Choroid plexus epithelial cell (primary cell): ENCODE measurements at places on chromosomes 1 and 21.
A peak's percentile ranks its signal among the peaks of the same experiment; 100 is the strongest.

DNA sequence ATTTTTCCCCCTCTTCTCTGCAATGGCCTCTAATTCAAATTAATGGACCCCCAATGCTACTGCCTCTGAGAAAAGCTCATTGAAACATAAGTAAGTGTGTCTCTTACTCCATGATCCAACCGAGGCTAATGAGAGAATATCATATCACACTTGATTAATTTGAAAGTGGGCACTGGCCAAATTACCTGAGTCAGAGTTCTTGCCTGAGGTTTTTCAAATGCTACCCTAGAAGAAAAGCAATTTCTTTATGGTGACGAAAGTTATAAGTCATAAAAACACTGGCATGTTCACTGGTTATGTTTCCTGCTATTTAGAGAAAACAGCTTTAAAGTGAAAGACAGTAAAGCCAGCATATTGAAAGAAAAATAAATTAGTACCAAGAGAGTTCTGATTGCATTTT is 368.8 kb upstream of the TMPRSS15 start:
- DNase-seq, result peak; percentile 1

GRCh38 chr1:40478276-40478675 is 1.2 kb downstream of the ZFP69 start:
- DNase-seq, result no peak

GRCh38 chr1:14568716-14569355 is 29.6 kb upstream of the KAZN start:
- DNase-seq, result no peak

DNA sequence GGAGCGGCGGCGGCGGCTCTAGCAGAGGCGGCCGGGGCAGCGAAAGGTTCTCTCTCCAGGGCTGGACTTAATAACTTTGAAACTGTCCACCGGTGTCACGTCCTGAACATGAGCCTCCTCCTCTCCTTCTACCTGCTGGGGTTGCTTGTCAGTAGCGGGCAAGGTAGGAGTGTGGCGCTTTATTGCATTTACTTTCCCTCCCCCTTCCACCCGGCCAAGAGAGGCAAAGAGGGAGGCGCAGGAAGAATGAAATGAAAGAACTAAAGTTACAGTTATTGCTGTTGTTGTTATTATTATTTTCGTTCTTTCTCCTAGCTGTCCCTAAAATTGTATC is 214 bp downstream of the NCAM2 start:
- DNase-seq, result no peak

DNA sequence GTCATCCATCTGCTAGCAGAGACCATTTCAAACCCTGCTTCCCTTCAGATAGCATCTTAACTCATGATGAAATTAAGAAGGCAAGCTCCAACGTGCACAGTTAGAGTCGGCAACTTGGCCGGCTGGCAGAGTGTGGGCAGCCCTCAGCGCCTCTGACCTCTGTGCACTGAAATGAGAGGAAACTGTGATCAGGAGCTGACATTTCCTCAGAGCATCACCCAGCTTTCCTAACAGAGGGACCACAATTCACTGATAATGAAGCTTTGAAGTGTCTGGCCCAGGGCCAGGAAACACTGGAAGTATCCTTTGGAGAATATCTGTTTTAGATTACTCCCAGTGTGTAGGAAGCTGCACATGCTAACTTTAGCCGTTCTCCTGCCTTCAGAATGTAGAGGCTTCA is 145.0 kb upstream of the ZC3H11B start:
- DNase-seq, result peak; percentile 56

DNA sequence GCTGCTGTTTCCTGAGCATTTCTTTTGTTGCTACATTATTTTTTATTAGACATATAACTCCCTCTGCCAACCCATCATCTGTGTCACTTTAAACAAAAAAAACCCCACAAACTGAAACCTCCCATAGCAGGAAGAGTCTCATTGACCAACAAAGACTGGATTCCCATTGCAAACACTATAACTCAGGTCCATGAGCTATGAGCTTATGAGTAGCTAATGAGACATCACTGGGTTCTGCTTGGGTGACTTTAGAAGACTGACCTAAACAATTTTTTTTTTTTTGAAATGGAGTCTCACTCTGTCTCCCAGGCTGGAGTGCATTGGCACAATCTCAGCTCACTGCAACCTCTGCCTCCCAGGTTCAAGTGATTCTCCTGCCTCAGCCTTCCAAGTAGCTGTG is 212.8 kb downstream of the LTN1 start:
- no peak for DNase-seq

DNA sequence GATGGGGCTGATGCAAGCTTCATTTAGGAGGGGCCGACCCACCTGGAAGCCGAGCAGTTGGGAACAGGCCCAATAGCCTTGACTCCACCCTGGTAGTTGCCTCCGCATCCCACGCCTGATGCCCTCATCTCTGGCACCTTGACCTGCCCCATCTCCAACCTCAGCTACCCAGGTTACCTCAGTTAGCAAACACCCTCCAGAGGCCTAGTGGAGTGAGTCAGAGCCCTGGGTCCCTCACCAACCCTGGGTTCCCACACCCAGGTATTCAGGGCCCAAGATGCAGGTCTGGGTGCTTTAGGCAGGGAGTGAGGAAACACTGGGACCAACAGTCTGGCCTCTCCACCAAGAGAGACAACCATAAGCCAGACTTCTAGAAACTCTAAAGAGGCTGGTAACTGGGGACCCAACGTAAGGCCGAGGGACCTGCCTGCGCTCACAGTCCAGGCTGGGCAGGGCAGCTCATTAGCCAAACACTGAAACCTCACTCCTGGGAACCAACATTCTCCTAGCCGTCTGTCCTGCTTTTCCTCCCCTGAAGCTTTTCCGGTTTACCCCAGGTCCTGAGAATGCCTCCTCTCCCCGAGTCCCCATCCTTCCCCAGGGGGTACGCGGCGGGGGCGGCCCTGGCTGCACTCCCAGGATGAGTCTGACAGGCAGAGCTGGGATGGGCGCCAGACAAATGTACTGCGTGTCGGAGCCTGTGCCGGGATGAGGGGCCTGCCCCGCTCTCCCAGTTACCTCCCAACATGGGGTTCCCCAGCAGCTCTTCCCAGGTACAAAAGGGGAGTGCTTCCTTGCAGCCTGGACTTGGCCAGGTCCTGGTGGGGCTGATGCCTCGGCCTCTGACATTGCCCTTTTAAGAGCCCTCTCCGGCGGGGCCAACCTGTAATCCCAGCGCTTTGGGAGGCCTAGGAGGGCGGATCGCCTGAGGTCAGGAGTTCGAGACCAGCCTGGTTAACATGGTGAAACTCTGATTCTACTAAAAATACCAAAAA is 8.9 kb upstream of the CELSR2 start:
- peak; percentile 79 for DNase-seq

- DNase-seq, result peak; percentile 70
These were observed 18.0 kb downstream of the BMP8A start for GRCh38 chr1:39509360-39510009.

- no peak for DNase-seq
These were observed 315.4 kb downstream of the DSCAM start for GRCh38 chr21:40531431-40532110.

DNA sequence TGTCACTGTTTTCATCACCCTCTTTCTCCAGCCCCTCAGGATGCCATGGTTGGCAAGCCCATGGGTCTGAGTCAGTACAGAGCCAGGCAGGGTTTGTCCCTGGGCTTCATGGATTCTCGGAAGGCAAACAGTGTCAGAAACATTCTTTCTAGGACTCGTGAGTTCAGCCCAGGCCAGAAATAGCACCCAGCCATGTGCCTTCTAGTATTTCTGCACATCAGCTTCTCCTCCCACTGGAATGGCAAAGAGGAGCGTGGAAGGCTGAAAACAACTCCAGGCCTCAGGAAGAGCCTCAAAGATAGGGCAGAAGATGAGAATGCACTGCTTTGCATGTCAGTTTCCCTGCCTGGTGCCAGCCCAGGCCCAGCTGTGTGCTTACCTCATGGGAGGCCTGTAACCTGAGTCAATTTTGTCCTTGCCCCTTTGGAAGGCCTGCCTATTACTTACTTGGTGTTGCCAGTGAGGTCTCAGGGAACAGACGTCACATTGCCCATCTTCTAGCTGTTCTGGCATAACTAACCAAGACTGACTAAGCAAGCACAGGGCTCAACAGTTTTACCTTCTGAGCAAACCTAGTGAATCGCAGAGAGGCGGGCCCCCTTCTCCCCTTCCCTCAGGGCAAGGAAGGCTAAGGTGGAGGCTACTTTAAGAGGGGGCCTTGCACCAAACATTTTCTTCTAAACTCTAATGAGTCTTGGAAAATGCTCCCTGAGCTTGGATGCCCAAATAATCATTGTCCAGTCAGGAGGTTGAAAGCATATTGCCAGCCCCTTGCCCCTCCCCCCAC is 42.4 kb downstream of the GLUL start:
- no peak for DNase-seq

DNA sequence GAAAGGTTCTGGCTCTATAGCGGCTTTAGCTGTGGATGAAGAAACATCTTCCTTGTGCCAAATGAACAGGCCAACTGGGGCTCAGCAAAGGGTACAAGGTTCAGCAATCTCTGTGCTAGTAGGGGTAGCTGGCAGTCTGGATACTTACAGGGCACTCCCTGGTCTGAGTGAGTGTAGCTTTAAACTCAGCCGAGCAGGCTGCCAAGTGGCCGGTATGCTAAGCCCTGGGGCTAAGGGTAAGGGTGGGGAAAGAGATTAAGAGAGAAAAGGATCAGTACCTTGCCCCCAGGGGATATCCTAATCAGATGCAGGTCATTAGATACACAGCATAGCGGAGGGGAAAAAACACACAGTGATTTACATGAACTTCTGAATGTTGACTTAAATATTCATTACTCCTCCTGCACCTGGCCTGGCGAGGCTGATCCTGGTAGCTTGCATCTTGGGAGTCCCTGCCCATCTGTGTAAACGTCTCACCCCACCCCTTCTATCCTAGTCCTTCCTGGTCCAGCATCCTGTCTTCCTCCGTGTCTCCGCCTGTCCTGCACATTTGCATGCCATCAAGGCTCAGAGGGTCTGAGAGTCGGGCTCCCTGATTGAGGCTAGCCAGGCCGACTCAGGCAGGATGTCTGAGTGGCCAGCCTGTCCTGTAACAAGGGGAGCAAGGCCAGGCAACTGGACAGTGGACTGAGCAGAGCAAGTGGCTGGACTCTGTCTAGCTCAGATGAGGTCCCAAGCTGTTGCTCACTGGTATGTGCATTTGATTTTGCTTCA is 39.5 kb upstream of the CNTN2 start:
- DNase-seq, result no peak
